Nasal cavity respiratory epithelium epithelial cell of viscerocranial mucosa (primary cell): ENCODE measurements at places on chromosomes 7 and 10. TPM values are rescaled to one million over a fixed set of nuclear protein-coding genes. Genes with fewer than 3 reads are reported as not detected.

The ASAH2B gene
- total RNA-seq: 4.5 and 6.2 TPM in 2 replicates

The PCBD1 gene
- 24.3 and 51.0 TPM in 2 replicates for total RNA-seq

The RBM17 gene
- total RNA-seq: 59.8 and 76.1 TPM in 2 replicates

The COG5 gene
- 58.4 and 124 TPM in 2 replicates for total RNA-seq

The HPSE2 gene
- not detected in 2 replicates for total RNA-seq

The FOXK1 gene
- total RNA-seq: 27.3 and 58.0 TPM in 2 replicates

The BTBD16 gene
- total RNA-seq: under 0.01 and 0.07 TPM in 2 replicates

The OR2A42 gene
- total RNA-seq: not detected in 2 replicates

The CYP3A7 gene
- 0.07 TPM in 1 of 2 replicates, not detected in the other for total RNA-seq

The ABCF2 gene
- 64.9 and 83.0 TPM in 2 replicates for total RNA-seq

The CLCN1 gene
- 0.64 TPM in 1 of 2 replicates, not detected in the other for total RNA-seq

The ANKMY2 gene
- total RNA-seq: 8.2 and 11.6 TPM in 2 replicates

The GOLGA7B gene
- total RNA-seq: 0.21 and 0.34 TPM in 2 replicates
